ENCODE measurements at places on chromosomes 5 and 9. TPM values are rescaled to one million over a fixed set of nuclear protein-coding genes. Genes with fewer than 3 reads are reported as not detected.

GRCh38 chr9:120878188-120879130, 1.5 kb upstream of the PHF19 start:
- peak overlapping the region; percentile 76 for H3K4me3 ChIP-seq
- H3K27ac ChIP-seq, result no peak overlapping the region

DNA sequence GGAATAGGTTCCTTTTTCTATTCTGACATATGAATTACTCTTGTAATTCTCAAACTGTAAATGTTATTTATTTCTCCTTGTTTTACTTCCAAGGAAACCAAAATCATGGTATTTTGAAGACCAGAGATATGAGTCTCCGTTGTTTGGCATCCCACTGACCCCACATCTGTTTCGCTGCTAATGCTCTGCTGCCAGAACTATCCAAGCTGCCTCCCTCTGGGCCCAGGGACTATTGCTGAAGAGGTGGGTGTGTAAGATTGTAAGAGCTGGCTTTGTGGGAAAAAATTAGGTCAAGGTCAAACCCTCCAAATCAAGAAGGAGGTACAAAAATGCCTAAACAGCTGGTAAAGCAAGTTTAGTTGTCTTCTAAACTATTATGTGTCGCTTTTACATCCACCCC, 129.4 kb upstream of the MYO10 start:
- peak overlapping the region; percentile 24 for H3K27ac ChIP-seq
- H3K4me3 ChIP-seq, result no peak overlapping the region
- no peak for DNase-seq
- H3K4me1 ChIP-seq, result peaks cover 23% of the 10 kb centered on the region

- no peaks in the 10 kb centered on the region for H3K36me3 ChIP-seq
- H3K4me1 ChIP-seq, result no peaks in the 10 kb centered on the region
- no peaks in the 10 kb centered on the region for H3K27me3 ChIP-seq
- H3K27ac ChIP-seq, result no peak overlapping the region
- H3K4me3 ChIP-seq, result no peak overlapping the region
- no peak for DNase-seq
Observed at GRCh38 chr5:176830995-176831423, 20.6 kb downstream of the UNC5A start.

FBXO38 gene
- total RNA-seq, result 34.8 TPM

PCDHGA6 gene
- 2.6 TPM for total RNA-seq
